ENCODE measurements at places on chromosomes 6 and 20.

DNA sequence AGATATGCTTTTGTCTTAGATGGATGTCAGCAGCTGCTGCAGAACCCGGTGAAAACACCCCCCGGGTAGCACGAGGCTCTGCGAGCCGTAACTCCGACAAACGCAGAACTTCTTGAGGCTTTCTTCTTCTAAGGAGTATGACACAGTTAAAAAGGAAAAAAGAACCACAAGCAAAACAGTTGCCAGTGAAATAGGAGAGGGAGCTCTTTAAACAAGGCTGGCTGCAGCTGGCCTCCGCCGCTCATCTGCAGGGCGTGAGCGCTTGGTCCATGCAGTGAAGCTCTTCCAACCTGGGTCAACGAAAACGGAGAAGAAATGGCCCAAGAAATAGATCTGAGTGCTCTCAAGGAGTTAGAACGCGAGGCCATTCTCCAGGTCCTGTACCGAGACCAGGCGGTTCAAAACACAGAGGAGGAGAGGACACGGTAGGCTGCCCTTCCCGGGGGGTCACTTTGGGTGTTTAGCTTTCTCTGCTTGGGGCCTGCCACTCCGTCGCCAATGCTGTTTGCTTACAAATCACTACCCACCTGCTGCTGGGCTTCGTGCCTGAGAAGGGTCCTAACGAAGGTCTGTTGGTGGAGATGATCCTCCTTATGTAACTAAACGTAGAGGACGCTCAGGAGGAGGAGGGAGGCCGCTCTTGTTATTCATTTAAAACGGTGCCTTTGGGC lies 13.2 kb downstream of the SYTL3 start:
- DNase-seq, result no peak

GRCh38 chr6:142934599-142934998 lies 10.4 kb downstream of the HIVEP2 start:
- no peak for DNase-seq

DNA sequence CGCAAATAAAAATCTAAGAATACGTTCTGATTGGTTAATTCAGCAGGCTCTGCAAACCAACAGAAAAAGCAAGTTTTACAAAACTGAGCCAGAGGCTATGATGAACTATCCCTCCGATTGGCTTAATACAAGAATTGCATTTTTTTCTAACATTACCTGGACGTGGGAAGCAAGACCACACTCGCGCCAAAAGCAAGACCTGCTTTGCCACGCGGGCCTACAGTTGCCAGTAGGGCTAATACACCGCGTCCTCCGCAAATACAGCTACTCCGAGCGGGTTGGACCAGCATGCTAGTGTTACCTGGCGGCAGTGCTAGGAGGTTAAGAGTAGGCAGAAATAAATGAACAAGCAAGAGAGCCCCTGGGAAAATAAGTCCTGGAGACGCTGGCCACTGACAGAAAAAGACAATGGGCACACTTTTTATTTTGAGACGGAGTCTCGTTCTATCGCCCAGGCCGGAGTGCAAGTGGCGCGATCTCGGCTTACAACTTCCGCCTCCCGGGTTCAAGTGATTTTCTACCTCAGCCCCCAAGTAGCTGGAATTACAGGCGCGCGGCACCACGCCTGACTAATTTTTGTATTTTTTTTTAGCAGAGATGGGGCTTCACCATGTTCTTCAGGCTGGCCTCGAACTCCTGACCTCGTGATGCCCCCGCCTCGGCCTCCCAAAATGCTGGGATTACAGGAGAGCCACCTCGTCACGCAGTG lies 131.9 kb upstream of the BTN3A2 start:
- DNase-seq, result no peak

DNA sequence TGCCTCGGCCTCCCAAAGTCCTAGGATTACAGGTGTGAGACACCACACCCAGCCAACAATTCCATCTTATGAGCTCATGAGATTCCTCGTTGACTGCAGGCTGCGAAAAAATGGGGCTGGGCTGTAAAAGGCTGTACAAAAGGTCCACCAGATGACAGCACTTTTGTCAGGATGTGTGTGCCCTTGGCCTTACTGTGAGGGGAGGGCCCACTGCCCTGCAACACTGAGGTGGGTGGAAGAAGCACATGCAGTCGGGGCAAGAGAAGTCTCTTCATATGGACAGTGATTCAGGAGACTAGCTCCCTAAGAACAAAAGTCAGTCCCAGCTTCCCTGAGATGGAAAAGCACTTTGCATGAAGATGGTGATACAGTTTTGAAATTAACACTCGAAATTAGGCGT lies 50.5 kb downstream of the KCTD20 start:
- DNase-seq, result no peak

DNA sequence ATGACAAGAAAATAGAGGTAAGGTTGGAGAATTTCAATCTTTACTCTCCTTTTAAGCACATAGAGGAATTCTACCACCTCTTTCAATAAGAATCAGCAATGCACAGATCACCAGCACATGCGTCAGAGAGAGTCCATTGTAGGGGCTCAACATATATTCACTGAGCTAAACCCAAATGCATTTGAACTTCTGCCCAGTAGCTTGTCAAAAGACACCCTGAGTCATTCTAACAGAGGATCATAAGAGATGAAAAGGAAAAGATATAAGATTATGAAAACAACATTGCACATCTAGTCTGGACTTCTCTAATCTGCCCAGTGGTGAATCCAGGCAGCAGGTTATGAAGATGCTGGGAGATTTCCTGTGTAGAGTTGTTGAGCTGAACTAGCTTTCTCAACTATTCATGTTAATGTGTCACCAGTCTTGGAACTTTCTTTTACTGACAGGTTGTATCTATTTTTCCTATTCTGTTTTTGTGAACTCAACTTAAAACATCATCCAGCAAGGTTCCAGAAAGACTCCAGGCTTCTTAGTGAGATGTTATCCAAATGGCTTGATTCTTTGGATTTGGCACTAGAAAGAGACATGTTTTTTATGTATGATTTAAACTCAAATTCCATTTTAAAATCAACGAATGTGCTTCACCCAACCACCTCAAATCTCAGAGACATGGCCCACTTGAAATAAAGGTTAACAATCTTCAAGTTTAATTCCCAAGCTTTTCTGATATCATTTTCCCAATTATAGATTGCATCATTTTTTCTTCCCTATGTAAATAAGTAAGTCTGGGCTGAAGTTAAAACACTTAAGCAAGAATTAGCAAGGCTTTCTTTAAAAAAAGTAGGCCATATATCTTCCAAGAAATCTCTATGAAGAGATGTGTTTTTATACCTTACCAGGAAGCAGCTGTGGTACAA lies 89.3 kb downstream of the TSHZ2 start:
- DNase-seq, result no peak

GRCh38 chr6:14709900-14710299 lies 536.0 kb upstream of the JARID2 start:
- DNase-seq, result no peak

GRCh38 chr20:60680554-60680953 lies 571.5 kb upstream of the CDH4 start:
- no peak for DNase-seq

DNA sequence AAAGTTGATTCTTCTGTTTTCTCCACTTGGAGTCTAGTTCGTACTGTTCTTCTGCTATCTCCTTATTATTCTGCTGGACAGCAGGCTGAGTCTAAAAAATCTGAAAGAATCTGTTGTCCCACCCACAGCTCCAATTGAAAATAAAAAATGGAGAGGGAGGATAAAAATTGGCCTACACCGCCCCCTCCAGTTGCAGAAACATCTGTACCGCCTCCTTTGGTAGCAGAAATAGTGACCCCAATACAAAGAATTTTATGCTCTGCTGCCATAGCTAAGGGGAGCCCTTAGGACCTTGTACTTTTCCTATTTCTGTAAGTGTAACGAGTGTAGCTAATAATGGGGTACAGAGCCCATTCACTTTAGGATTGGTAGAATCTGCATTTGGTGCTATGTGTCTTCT lies 4.9 kb upstream of the FKBP1A start:
- no peak for DNase-seq

- DNase-seq, result no peak
Measured at GRCh38 chr20:12722091-12722490, 286.7 kb upstream of the SPTLC3 start.

All from SIG-M5 (cell line).